ENCODE measurements at places on chromosomes 16 and 17.

- DNase-seq = no peak
Observed at GRCh38 chr17:55870044-55870443, 119.2 kb downstream of the PCTP start.

DNA sequence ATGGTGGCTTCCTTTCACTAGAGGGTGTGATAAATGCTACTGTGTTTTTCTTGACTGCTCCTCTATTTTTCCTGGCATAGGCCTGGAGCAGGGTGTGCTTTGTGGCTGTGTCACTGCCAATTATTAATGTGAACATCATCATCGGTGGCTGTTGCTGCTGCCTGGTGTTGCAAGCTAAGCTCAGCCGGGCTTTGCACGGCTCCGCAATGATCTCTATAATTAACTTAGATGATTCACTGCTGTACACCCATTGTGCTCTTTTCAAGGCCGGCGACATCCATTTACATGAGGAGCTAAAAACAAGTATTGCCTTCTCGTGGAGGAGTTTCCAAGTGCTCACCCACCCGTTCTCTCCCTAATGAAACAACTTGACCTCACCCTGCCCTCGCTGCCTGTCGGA lies 160.1 kb upstream of the IRX3 start:
- no peak for DNase-seq

DNA sequence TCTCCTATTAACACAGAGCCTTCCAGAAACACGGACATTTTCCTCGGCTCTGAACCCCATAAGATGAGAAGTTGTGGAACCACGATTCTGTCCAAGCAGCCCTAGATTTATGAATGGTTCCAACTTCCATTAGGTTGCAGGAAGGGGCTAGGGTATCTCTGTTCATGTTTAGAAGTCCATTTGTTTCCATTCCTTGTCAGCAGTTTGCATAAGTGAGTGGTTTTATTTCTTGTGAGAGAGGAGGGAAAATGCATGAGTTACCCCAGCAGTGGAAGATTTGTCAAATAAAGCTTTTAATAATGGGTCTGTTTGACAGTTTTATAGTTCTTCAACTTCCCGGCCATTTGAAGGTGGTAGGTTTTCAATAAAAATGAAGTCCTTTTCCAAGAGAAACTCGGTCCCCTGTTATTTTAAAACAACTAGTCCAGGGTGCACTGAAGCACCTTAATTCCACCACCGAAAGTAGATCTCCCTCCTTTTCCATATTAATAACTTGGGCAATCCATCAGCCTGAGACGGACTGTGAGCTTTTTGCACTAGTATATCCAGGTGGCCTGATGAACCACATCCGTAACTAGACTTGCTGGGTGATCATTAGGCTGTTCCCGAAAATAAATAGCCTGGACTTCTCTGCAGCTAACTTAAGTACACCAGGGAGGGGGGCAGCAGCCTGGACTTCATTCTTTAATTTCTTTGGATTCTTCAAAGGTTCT lies 181.3 kb downstream of the TMEM114 start:
- no peak for DNase-seq

DNA sequence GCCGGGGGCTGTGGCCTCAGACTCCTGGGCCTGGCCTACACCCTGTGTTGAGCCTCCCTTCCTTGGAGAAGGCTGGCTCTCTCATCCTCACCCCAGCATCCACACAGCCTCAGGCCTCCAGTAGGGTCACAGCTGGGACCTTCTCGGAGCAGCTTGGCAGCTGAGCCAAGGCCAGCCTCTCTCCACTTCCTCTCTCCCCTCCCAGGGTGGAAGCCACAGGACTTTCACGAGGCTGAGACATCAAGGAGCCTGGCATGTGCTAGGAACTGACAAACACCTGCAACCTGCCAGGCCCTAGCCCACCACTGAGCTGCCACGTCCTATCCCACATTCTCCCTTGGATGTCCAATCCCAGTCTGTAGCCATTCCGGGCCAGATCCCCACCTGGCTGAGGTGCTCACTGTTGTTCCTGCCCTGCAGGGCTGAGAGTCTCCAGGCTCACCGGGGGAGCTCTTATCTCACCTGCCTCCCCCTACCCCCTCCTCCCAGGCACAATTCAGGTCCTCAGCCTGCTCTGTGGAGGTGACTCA lies 3.1 kb downstream of the MMP15 start:
- DNase-seq = no peak

DNA sequence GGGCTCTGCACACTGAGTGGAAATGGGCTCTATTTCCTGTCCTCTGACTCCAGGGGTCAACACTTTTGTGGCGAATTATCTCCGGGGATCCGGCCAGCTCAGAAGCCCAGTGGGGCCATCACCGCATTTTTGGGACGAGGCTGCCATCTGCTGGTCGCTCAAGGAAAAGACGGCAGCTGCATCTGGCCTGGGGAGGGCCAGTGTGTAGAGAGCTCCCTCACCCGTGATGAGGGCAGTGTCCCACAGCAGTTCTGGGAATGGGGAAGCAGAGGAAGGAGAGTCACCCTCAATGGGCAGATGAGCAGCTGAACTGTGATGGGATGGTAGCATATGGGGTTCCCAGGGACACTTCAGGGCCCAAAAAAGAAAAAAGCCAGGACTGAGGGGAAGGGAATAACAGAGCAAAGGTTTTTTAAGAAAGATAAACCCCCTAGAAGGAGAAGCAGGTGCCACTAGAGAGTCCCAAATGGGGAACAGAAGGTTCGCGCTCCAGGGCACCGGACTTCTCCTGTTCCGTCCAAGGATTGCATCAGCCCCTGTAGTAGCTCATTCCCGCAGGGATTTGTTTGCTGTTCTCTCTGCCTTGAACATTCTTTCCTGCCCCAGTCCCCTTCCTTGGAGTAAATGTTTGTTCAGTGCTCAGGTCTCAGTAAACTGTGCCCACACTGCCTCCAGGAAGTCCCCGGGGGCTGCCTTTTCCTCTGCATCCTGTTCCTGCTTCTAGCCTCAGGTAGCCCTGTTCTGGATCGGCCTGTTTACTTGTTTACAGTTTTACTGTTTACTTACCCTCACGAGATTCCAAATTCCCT lies 9.3 kb upstream of the ABCC12 start:
- DNase-seq = peak; percentile 36

GRCh38 chr17:43220511-43221125 lies 7.8 kb downstream of the CCDC200 start:
- no peak for DNase-seq

DNA sequence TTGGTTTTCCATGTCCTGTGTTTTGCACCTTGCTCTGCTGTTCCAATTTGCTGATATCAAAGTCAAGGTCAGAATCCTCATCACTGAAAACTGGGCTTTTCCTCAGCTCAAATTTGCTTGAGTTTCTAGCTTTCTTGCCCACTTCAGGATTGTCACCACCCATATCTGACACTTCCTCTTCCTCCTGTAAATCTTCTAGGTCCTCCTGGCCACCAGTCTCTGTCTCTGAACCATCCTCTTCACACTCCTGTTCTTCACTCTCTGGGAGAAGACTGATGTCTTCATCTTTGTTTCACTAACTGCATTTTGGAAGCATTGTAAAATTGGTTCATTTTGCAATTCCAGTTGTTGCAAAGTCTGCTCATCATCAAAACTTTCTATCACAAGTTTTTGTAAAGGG lies 63.4 kb upstream of the RBL2 start:
- DNase-seq = no peak

GRCh38 chr17:21530311-21530710 lies 154.2 kb downstream of the KCNJ12 start:
- no peak for DNase-seq

GRCh38 chr17:63289931-63290330 lies 156.2 kb downstream of the CYB561 start:
- DNase-seq = no peak

GRCh38 chr16:57750796-57751538 lies 15.4 kb downstream of the KATNB1 start:
- DNase-seq = no peak

- no peak for DNase-seq
Observed at GRCh38 chr16:69709456-69710084, 16.8 kb downstream of the NQO1 start.

- no peak for DNase-seq
Observed at GRCh38 chr17:9968881-9969280, 63.8 kb upstream of the RCVRN start.

DNA sequence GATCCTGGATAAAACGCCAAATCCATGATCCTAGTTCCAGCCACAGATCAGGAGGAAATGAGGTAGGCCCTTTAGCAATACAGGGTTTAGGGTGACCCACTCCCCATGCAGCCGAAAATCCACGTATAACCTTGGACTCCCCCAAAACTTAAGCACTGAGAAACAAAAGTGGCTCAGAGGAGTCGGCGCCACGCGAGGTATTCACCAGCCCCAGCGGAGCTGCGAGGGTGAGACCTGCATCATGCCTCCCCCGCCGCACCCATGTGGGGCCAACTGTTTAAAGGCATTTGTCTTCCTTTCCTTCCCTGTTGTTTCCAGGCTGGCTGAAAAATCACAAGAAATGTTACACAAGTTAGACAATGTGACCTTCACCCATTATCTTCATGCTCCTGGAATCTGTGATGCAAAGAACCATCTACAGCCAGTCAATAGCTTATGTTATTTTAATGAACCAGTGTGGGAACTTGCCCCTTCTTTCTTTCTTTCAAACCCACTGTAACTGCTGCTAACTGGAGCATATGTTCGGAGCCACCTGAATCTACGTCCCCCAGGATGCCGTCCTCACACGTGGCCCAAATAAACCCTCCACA lies 98.2 kb upstream of the METRNL start:
- no peak for DNase-seq

- DNase-seq = no peak
Observed at GRCh38 chr16:11147033-11147753, 108.8 kb downstream of the SOCS1 start.

GRCh38 chr17:71792966-71793365 lies 327.9 kb upstream of the SOX9 start:
- DNase-seq = no peak

- no peak for DNase-seq
Observed at GRCh38 chr17:29828676-29829284, 101.2 kb downstream of the SSH2 start.

GRCh38 chr16:2960183-2961010 lies 3.7 kb upstream of the KREMEN2 start:
- no peak for DNase-seq

GRCh38 chr17:42227849-42228700 lies 33.8 kb upstream of the GHDC start:
- DNase-seq = no peak

GRCh38 chr16:75248536-75249380 lies 2.7 kb downstream of the BCAR1 start:
- DNase-seq = no peak

DNA sequence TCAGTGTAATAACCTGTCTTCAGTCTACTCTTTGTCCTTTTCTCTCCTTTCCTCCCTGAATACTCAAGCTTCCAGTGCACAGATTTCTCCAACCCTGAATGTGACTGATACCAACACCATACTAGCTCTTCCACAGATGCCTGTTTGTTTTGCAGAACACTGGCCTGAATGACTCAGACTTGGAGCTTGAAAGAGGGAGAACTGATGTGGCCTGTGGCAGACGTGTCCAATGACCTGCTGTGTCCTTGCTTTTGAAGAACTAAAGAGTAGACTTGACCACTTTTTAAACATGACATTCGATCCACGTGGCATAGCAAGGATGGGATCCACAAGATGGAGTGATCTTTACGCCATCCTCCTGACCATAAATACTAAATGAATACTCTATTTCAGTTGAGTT lies 361.0 kb downstream of the WWOX start:
- no peak for DNase-seq
